ENCODE measurements at places on chromosomes 2 and 18.

GRCh38 chr2:207243601-207244000 is 77.9 kb upstream of the KLF7 start:
- DNase-seq: no peak

DNA sequence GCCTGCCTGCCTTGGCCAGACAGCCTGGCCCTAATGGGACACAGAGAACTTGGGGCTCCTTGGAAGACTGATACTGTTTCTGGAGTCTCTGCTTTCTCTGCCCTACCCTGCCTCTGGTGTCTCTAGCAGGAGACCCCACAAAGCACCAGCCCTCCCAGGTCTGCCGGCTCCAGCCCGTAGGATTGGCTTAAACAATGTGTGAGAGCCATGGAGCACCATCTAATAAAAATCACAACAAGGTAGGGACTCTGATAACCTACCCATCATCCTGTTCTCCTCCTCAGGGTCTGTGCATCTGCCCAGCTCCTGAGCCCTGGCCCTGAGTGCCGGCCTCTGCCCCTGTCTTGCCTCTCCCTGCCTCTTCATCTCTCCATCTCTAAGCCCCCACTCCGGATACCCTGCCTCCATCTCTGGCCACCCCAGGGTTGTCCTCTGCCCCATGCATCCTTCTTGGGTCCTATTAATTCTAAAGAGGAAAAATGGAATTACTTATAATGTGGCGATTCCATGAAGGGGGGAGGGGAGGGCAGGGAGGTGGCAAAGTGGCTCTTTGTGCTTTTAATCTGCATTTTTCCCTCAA is 1.2 kb upstream of the ECEL1 start:
- no peak for DNase-seq

GRCh38 chr2:767440-767839 is 90.2 kb upstream of the TMEM18 start:
- no peak for DNase-seq

GRCh38 chr2:109124982-109125592 is 3.9 kb upstream of the SH3RF3 start:
- peak; percentile 21 for DNase-seq

DNA sequence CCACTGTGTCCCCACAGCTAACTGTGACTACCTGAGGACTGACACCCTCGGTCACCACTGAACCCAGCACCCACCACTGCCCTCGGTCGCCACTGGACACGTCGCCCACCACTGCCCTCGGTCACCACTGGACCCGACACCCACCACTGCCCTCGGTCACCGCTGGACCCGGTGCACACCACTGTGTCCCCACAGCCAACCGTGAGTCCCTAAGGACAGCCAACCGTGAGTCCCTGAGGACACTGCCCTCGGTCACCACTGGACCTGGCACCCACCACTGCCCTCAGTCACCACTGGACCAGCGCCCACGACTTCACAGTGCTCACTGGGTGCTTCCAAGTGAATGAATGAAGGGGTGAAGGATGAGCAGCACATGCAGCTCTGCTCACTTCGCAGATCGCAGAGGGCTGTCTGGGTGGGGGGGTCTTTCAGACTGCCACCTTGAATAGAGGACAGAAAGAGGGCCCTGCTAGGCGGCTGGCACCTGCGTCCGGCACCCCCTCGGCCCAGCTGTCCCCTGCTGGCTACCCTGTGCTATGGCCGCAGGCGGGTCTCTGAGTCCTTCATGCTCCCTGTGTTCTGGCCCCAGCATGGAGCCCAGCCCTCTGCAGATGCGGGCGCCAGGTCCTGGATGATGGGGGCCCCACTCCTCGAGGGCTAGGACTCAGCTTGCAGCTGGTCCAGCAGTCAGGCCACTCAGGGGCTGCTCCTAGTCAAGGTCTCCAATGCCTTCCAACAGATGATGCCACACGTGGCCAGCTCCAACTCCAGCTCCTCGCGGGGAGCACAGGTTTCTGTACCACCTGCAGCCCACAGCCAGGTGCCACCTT is 51.4 kb upstream of the GPC1 start:
- DNase-seq: no peak

DNA sequence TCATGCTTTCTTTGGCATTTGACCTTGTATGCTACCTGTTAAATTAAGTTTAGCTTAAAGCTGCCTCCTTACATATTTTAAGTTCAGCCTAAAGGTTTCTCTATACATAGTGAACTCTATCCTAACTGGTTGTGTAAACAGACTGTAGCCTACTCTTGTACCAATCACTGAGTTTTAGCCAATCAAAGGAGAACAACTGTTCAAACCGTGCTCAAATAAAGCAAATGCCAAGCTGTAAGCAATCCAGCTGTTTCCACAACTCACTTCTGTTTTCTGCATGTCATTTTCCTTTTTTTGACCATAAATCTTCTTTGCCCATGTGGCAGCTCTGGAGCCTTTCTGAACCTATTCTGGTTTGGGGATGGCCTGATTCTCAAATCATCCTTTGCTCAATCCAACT is 1603.8 kb upstream of the ACVR2A start:
- no peak for DNase-seq

DNA sequence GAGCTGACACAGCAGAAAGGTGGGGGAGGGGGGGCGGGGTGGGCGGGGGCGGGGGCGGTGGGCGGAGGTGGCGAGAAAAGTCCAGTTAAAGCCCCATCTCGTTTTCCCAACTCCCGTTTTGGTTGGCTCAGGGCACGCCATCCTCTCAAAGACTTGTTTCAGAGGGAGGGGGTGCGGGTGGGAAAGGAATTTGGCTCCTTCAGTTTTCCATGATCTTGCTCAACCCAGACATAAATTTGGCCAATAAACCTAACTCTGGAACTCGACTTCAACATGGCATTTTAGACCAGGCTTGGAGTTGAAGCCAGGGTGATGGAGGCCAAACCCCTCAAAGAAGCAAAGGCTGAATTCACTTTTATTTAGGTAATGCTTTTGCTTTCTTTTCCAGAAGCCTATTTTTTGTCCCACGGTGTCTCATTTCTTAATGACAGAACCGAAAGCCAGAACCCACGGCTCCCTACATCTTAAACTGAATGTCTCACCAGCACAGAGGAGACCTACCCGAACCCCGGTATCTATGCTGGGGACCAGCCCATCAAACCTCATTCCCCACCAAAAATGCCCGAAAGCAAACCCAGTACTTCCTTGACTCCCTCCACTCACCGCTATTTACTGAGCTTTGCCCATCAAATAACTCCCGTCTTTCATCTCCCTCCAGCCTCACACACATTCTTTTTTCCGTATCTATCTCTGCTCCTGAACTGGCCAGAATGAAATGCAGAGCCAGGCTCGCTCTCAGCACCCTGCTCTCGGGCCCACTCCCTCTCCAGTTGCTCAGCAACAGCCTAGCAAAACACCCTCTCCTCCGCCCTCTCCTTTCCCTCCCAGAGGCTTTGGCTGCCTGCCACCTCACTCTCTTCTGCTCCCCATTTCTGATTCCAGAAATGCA is 4.3 kb downstream of the IGFBP5 start:
- no peak for DNase-seq

DNA sequence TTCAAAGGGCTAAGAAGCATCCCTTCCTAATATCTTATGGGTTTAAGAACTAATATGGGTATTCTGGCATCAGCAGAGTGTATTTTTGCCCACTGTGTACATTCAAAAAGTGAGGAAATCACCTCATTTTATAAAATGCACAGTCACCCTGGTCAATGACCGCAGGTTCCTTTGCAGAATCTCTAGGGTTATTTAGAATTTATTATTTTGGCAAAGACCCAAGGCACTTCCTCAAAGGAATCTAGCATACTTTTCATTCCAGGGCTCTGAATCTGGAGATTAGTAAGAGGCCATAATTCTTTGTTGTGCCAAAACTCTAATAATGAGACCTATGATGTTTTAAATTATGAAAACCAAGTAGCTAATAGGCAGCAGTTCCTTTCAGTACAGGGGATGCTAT is 27.2 kb upstream of the CDH2 start:
- DNase-seq: peak; percentile 42

DNA sequence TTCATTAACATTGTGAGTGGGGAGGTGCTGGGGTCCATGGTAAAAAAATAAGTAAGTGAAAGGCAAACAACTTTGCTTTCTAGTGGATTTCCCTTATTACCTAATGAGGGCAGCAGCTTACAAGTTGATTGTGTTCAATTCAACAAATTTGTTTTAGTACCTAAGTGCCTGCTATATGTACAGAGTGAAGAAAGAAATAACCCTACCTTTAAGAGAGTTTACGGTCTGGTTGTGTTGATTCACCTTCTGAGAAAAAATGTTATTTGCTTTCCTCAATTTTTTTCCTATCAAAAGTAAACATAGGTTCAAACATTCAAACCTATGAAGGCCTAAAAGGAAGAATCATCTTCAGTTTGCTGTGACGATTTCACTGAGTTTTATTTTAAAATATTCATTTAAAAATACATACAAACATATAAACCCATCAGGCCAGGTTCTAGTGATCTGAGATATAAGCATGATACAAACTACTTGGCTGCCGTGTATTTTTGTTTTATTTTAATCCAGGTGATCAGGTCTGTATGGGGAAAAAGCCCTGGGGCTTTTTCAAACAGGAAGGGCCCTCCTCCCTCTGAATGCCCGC is 1.5 kb upstream of the SPTBN1 start:
- DNase-seq: no peak

GRCh38 chr2:121505005-121505404 is 25.7 kb upstream of the RNU4ATAC start:
- DNase-seq: peak; percentile 10

- no peak for DNase-seq
Observed at GRCh38 chr2:190466819-190467446, 58.8 kb downstream of the MFSD6 start.

DNA sequence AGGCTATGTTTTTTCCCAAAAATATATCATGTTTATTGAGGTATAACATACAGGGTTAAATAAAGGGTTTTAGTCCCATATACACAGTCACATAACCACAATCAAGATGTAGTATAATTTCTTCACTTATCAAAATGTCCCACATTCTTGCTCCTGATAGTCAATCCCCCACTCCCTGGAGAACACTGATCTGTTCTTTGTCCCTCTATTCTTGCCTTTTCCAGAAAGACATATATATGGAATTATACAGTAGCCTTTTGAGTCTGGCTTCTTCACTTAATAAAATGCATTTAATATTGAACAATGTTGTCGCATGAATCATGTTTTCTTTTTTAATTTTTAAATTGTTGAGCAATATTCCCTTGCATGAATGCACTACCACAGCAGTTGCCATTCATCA is 1059.7 kb downstream of the TSN start:
- no peak for DNase-seq

DNA sequence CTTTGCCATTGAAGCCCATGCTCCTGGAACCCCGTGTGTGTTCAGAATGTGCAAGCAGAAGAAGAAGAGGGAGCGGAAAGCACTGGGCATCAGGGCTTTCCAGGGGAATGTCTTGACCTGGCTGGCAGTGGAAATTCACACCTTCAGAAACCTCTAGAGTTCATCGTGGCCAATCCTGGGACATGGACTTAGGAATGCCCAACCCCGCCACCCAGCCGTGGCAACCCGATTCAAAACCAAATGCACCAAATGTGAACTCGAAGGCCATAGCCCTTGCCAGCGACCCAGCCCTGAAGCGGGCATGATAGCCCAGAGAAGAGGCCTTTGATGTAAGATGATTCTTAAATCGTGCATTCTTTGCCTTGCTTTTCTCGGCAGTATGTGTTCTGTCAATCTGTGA is 69.4 kb downstream of the ADI1 start:
- DNase-seq: no peak

DNA sequence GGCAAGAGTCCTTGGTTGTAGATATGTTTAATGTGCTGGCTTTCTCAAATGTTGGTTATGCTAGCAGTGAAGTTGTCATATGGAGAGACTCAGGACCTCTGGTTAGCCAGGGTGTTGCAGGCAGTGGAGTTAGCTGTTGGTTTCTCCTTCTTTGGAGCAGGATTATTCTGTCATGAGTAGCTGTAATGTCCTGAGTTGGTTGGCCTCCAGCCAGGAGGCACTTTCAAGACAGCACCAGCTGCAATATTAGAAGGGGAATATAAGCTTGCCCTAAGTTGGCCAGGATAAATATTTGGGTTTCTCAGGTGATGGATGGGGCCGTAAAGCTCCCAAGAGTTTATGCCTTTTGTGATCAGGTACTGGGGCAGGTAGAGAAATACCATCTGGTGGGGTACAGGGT is 65.5 kb downstream of the MSTN start:
- DNase-seq: no peak

DNA sequence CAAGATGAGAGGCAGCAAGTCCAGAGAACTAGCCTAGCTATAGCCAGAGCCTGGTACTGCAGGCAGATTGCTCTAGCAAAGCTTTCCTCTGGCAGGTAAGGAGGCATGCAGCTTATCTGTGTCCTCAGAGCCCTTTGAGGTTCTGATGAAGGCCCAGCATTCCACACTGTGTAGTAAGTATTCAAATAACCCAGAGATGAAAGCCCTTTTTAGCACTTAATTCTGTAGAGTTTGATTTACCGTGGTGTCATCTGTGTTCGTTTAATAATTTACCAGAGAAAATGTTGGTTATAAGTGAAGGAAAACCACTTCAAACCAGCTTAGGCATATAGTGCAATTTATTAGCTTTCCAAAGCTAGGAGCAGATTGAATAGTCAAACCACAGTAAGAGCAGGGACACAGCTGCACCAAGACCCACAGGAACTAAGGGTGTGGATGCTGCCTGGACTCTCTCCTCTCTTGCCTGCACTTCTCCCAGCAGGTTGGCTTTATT is 226.6 kb downstream of the BABAM2 start:
- DNase-seq: no peak

DNA sequence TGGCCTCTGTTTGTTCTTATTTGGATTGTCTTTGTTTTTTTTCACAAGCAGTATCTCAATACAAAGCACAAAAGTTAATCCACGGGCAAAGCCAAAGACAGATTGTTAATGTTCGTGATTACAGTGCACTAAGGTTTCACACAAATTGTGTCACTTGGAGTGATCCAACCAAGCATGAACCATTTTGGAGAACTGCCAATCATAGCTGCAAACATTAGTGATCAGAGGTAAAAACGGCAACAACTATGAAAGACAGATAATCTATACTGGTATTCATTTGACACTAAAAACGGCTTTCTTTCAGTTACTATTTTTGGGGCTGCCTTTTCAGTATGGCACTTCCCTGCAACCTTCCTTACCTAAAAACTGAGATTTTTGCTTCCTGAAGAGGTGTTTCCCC is 213.1 kb upstream of the GULP1 start:
- DNase-seq: no peak

- no peak for DNase-seq
Observed at GRCh38 chr2:196067088-196067382, 1.6 kb downstream of the DNAH7 start.

GRCh38 chr2:191863988-191864387 is 17.1 kb upstream of the CAVIN2 start:
- DNase-seq: no peak

GRCh38 chr2:48189552-48190228 is 283.4 kb upstream of the FBXO11 start:
- DNase-seq: no peak

Data from HTR-8/SVneo (cell line).